GM23248 (cell line): ENCODE measurements at places on chromosomes 1 and 21.

DNA sequence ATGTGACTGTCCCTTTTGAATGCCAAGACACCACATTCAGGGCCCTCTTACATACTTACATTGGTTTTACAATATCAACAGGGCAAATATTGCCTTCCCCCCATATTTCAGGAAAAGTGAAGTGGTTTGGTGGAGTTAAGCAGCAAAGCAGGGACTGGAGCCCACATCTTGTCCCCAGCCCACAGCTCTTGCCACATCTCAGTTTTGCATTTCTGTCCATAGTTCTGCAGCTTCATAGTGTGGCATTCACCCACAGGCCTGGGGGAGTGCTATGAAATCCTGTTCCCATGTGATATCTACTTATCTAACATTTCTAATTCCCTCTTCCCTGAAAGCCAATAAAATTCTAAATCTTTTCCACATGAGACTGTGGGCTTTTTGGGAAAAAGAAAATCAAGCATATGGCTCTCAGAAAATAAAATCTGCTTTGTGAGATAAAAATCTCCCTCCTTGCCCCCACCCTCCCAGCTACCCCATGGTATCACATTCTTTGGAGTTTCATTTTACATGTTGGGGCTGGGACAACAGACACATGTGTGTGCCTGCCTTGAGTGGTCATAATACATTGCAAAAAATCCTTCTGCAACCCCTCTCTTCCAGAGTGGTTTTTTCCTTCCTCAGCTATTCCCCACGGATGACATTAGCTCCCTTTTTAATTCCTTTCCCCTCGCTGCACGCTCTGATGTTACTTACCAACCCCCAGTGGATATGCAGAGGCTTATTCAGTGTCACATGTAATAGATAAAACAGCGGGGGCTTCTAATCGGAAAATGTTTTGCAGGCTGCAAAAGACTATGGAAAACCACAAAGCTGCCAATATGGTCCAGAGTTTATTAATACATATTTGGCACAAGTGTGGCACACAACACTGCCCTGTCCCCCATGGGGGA, 20.5 kb upstream of the CD2 start:
- no peaks in the 10 kb centered on the region for H3K36me3 ChIP-seq
- no peak overlapping the region for H3K4me3 ChIP-seq
- H3K4me1 ChIP-seq = no peaks in the 10 kb centered on the region
- DNase-seq = no peak

- H3K36me3 ChIP-seq = peaks cover 5% of the 10 kb centered on the region; the same call in 1 of the 2 replicates
- H3K4me1 ChIP-seq = peaks cover 16% of the 10 kb centered on the region
- DNase-seq = no peak
- H3K27ac ChIP-seq = no peak overlapping the region
- no peaks in the 10 kb centered on the region for H3K27me3 ChIP-seq
Measured at GRCh38 chr1:32216566-32216965, 5.6 kb downstream of the TMEM234 start.

DNA sequence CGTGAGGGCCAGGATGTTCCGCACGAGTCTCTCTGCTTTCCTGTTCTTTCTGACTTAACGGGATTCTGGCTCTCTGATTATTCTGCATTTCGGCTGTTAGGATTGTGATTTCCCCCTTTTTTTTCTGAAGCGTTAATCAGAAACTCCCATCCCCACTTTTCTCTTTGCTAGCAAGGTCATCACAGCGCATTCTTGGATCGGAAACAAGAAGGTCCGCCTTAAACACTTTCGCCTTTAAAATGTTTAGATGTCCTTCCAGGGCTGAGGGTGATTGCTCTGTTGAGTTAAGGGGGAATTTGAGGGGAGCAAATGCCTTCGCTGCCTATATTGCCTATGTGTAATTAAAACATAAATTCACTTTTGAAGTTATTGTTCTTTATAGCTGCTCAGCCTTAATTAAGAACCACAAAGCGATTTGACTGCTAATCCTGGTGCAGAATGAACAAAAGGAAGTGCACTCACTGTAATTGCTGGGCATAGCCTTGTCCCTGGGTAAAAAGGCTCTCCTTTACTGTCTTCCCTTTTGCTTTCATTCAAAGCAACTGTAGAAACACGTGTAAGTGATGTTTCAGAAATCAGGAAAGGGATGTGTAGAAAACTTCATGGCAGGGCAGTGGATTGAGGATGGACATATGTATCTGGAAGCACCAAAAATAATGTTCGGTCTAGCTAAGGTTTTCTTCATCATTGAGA, 1.2 kb downstream of the LAMC1 start:
- H3K27ac ChIP-seq = peak overlapping the region; percentile 98
- peak overlapping the region; percentile 97 for H3K4me3 ChIP-seq
- peaks cover 23% of the 10 kb centered on the region; the same call in 1 of the 2 replicates for H3K36me3 ChIP-seq
- H3K4me1 ChIP-seq = peaks cover 30% of the 10 kb centered on the region
- no peaks in the 10 kb centered on the region for H3K27me3 ChIP-seq

DNA sequence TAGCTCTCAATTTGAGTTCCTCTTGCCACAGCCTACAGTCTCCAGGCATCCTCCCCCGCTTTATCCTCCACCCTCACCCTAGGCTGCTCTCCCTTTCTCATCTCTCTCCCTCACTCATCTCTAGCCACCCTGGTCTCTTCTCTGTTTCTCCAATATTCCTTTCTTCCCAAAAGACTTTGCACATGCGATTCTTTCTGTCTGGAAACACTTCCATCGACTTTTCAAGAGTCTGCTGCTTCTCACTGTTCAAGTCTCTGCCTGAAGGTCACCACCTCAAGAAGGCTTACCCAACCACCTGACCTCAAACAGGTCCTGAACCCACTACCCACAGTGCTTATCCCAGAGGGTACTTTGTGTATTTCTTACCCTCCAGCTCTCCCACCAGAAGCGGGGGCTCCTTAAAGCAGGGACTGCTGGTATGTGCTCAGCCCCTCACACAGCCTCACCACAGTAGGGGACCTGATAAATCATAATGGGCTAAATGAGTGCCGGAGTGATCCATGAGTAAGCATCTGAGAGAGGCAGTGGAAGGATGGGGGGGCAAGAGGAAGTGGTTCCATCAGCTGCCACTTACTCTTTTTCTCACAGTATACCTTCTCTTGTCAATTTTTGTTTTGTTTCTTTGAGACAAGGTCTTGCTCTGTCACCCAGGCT, 14.3 kb upstream of the KRTAP19-8 start:
- H3K27me3 ChIP-seq = no peaks in the 10 kb centered on the region
- H3K27ac ChIP-seq = no peak overlapping the region
- H3K4me3 ChIP-seq = no peak overlapping the region
- H3K4me1 ChIP-seq = no peaks in the 10 kb centered on the region
